ENCODE measurements at places on chromosomes 7 and 10.
A peak's percentile ranks its signal among the peaks of the same experiment; 100 is the strongest.

- no peak for DNase-seq
Observed at GRCh38 chr10:5589011-5589660, 64.4 kb downstream of the CALML3 start.

DNA sequence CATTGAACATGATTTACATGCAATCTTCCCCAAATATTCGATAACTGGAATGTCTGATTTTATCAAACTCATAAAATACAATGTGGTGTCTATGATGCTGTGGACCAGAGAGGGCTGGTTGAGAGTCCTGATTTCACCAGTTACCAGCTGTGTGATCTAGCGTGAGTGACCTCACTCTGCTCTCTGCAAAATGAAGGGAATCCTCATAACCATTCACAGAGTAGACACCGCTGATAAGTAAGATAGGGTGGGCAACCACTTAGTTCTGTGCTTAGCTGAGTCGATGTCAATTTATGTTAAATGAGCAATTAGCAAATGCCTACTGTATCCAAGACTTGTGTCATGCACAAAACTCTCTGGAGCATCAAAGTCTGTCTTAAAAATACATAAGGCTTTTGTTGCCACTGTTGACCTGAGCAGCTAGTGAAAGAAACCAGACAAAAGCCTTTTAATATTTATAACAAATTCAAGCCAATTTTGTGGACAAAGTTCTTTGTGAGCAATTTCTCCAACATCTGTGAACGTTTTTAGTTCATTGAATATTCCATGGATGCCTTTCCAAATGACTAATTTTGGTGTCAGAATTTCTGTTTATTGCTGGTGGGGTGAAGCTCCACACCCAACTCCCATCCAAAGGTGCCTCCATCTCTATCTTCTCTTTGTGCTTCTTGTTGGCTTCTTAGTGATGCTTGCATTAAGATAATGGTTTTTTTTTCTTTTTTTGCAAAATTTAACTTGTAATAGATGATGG, 314.2 kb downstream of the ADRA2A start:
- no peak for DNase-seq

DNA sequence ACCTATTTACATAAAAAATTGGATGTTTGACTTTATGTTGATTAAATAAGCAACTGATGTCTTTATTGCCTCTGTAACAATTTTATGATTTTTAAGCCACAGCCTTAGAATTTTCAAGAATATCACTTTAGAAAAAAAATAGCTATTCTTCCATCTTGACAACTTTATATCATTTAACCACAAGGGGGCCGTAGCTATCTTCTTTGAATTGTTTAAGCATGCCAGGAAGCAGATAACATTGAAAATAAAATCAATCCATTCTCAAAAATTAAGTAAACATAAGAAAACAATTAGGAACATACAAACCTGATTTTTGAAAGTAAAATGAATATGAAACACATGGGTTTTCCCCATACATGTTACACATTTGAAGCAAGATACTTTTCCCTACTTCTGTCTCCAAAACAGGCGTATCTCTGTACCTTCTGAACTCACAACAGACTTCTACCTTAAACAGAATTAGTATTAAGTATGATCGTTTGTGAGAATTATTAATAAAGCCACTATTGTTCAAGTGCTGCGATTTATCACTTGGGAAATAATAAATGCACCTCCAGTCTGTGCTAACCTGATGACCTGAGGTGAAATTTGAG, 209.0 kb downstream of the CACNA2D1 start:
- DNase-seq = no peak

DNA sequence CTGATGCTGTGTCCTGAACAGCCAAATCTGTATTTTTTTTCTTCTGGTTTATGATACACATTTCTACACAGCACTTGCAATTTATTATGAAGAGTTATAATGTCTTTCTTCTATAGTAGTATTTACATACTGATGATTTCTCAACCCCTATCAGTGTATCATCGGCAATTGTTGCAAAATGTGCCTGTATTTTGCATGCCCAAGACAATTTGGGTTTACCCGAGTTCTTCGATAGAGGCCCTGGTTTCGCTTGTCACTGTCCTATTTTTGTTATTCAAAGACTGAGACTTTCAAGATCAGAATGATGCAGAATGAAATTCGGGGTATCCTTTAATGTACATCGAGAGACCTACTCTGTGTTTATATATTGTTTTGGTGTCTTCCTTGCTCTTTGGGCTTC, 184.5 kb upstream of the PRSS58 start:
- no peak for DNase-seq

- DNase-seq = no peak
Observed at GRCh38 chr10:132035476-132035875, 30.3 kb upstream of the JAKMIP3 start.

- no peak for DNase-seq
Observed at GRCh38 chr7:46421441-46422230, 500.6 kb upstream of the IGFBP3 start.

DNA sequence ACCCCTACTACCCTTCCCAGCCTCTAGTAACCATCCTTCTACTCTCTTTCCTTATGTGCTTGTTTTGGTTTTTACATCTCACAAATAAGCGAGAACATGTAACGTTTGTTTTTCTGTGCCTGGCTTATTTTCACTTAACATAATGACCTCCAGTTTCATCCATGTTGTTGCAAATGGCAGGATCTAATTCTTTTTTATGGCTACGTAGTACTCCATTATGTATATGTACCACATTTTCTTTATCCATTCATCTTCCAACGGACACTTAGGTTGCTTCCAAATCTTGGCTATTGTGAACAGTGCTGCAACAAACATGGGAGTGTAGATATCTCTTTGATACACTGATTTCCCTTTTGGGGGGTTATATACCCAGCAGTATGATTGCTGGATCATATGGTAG, 33.6 kb upstream of the SLC26A4 start:
- no peak for DNase-seq

DNA sequence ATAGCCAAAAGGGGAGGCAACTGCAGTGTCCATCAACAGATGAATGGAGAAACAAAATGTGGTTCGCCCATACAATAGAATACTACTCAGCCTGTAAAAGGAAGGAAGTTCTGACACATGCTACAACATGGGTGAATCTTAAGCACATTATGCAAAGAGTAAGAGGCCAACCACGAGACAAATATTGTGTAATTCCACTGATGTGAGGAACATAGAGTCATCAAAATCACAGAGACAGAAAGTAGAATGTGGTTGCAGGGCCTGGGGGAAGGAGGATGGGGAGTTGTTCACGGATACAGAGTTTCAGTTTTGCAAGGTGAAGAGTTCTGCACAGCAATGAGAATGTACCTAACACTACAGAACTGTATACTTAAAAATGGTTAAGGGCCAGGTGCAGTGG, 13.7 kb upstream of the C10orf71 start:
- no peak for DNase-seq

DNA sequence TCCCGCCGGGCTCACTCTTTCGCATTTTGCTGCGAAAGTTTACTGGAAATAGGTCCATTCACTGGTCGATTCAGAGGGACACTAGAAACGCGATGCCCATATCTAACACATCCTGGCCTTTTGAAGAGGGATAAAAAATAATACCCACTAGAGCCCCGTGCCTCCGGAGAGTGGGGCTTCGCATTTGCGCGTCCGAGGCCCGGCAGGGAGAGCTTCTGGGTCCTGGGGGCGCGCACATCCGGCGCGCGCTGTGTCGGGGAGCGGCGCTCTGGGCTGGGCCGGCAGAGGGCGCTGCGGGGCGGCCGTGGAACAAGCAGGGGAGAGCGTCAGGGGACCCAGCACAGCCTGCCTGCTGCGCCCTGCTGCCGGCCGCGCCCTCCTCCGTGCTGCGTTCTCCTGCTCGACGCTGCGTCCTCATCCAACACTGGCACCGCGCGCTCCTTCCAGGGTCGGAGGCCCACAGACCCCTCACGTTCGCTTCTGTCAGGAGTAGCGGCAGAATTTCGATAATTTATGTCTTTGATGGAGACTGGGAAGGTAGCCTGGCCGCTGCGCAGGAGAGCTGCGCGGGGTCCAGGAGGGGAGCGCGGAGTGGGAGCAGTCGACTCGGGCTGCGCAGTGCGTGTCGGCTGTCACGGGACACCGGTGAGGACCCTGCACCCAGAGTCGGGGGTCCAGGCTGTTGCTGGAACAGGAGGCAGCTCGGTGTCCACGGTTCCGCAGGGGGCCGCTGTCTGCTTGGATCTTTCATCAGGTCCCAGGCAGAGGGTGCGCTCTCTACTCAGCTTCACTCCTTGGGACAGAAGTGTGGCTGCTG, 41.5 kb upstream of the ZNF32 start:
- peak; percentile 90 for DNase-seq

- no peak for DNase-seq
Observed at GRCh38 chr7:54729107-54729506, 29.9 kb downstream of the SEC61G start.

DNA sequence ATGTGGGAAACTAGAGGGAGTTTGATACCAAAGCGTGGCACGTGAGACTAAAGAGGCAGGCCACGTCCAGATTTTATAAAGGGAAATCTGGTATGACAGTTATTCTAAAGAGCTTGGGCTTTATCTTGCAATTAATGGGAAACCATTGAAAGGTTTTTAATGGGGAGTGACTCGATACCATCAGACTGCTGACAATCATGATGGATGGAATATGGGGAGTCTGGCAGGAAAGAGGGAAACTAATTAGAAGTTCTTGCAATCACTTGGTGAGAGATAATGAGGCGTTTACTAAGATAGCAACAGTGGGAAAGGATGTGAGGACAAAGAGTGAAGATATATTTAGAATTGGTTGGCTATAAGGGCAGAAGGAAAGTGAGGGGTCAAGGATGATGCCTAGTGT, 94.0 kb downstream of the MBL2 start:
- no peak for DNase-seq

DNA sequence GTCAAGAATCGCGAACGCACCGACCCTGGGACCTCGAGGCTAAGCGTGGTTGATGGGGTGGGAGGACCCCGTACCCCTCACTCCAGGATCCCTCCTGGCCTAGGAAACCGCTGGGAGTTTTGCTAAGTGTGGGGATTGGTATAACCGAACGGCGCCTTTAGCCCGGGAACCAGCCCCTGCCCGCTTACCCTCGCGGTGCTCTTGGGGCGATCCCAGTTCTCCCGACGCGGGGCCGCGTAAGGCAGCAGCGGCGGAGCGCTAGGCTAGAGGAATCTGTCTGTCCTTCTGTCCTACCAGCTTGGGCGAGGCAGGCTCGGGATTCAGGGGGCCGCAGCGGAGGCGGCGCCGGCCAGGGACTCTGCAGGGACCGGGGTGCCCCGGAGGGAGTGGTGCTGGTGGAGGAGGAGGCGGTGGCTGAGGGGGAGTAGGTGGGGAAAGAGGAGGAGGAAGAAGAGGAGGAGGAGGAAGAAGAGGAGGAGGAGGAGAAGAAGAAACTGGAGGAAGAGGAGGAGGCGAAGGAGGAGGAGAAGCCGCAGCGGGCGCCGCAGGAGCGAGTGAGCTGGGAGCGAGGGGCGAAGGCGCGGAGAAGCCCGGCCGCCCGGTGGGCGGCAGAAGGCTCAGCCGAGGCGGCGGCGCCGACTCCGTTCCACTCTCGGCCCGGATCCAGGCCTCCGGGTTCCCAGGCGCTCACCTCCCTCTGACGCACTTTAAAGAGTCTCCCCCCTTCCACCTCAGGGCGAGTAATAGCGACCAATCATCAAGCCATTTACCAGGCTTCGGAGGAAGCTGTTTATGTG, 439 bp upstream of the EMX2 start:
- DNase-seq = no peak

DNA sequence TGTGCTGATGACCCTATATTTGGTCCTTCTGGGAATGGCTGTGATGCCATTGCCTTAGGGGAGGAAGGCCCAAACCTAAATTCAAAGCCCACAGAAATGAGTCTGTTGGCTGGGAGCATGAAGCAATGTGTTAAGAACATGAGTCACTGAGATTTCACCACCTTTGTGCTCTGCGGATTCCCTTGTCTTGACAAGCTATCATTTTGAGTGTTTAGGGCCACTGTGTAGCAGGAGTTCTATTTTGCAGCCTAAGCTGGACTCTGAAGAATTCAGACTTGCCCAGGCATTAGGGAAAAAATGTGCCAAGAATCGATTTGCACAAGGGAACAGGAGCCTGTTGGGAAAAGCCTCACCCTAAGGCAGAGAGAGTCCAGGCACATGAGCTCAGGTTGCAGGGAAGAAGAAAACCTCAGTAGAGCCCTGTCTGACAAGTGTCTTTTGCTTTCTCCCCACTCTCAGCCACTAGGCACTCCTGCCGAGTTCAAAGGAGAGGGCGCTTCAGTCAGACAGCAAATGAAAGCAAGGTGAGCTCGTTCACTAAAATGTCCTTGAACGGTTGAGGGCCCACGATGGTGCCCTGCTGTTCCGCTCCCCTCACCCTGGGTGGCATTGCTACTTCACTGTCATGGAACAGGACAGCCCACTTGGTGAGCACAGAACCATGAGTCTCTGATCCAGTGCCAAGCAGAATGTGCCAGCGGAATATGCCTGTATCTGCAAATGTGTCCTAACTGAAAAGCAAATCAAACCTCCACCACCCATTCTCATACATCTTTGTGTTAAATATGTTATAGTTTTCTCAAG, 93.6 kb downstream of the PRLHR start:
- DNase-seq = no peak

DNA sequence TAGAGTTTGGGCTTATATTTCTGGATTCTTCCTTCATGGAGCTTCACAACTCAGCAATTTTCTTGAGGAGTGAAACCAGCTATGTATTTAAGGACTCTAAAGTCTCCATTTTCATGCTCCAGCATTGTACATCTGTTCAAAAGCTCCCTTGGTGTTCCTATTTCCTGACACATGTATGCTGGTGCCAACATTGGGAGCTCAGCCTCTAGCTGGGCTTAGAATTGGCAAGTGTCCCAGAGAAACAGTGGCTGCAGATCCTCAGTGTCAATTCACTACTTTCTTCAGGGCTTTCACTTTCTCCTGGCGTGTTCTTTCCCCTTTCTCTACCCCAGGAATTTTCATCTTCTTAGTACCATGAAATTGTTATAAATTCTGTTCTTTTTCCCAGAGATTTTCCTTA, 103.1 kb downstream of the ZNF467 start:
- DNase-seq = no peak

DNA sequence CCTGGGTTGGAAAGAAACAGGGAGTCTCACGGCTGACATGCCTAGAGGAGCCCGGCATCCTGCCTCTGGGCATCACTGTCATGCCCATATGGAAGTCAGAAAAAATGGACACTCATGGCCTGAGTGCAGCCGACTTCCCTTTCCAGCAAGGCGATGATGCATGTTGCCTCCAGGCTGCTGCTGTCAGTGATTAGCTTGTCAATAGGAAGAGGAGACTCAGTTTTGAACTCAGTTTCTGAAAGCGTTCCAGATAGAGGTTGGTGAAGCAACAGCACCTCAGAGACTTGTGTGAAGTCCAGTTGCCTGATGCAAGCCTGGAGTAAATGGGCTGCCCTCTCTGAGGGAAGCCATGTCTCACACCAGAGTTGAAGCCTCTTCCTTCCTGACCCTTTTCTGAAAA, 148.4 kb downstream of the TPST1 start:
- DNase-seq = no peak

GRCh38 chr7:47454069-47454973, 127.6 kb downstream of the TNS3 start:
- no peak for DNase-seq

Measured in stimulated activated CD4-positive, alpha-beta T cell treated with anti-CD3 and anti-CD28 coated beads, Interleukin-2, amount 100 ng/mL, for 24 hours (primary cell).